ENCODE measurements at places on chromosomes 12 and 14. TPM values are rescaled to one million over a fixed set of nuclear protein-coding genes. Genes with fewer than 3 reads are reported as not detected.

DNA sequence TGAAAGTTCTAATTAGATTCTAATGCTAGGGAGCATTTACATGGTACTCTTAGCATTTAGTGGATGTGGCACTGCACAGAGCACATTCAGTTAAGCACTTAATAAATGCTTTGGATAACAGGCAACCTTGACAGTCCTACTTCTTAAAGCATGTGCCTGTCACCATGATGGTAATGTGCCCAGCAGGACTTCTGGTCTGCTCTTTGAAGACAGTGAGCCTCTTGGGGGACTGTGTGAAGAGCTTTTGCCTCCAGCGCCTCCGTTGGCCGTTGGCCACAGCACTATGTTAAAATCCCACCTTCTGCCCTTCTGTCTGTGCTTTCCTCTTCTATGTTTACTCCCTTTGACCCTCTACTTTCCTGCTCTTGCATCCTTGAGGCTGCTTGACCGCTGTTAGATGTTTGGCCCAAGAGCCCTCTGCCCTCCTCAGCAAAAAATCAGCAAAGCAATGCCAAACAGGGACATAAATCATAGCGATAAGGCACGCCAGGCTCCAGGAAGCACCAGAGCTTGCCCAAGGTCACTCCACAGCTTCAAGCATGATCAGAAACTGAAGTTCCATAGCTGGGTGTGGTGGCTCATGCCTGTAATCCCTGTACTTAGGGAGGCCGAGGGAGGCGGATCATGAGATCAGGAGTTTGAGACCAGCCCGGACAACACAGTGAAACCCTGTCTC lies 8.3 kb downstream of the CDKL1 start:
- no peak for DNase-seq

The CLEC4D gene
- not detected for total RNA-seq

The LRTM2 gene
- total RNA-seq: not detected

DNA sequence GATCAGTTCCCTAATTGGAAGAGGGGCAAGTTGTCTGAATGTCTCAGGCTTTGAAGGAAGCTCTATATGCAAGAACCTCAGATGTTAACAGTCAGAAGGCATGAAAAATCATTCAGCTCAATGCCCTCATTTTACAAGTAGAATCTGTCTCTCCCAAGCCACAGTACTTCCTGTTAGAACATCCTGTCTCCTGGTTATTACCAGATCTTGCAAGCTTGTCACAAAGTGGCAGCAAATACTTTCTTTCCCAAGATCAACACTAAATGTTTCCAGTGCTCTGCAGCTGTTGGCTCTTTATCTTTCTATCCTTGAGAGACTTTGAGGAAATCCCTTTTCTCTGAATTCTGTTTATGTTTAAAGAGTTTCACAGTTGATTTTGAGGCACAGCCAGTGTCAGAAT lies 235.5 kb downstream of the AKAP6 start:
- DNase-seq: no peak
